Caco-2 (cell line): ENCODE measurements at places on chromosomes 11 and 22. TPM values are rescaled to one million over a fixed set of nuclear protein-coding genes. Genes with fewer than 3 reads are reported as not detected.

The PPP1CA gene
- total RNA-seq = 384 and 389 TPM in 2 replicates

DNA sequence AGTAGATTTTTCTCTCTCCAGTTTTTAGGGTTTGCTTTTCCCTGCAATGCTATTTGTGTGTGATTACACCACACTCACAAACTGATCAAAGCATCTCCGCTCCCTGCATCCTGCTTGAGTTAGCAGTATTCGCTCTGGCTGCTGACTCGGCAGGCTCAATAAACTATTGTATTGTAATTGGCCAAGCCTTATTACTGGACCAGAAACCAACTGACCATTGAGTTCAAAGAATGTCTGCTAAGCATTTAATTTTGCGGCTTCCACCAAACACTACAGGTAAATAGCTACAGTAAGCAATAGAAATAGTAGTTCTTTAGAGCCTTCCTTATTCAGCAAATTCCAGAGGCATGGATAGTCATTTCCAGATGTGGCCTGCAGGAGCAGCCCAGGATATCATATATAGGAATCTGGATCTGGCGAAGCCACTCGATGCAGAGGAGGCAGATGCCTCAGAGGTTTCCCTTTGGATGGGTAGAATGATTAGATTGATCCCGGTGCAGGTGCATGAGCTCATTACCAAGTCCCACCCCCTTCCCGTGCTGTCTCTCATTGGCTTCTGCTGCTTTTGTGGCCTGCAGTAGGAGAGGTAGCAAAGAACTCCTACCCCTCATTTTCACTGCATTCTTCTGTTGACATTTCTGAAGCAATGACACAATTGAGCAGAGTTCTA is 77.3 kb downstream of the COMMD9 start:
- DNase-seq = no peak

GRCh38 chr11:19714387-19715363 is 2.0 kb downstream of the NAV2 start:
- no peak for DNase-seq

GRCh38 chr11:127203490-127203889 is 202.9 kb upstream of the KIRREL3 start:
- DNase-seq = no peak
